ENCODE measurements at places on chromosomes 16 and 17.

GRCh38 chr16:85557083-85557970 lies 55.8 kb upstream of the GSE1 start:
- DNase-seq: no peak

DNA sequence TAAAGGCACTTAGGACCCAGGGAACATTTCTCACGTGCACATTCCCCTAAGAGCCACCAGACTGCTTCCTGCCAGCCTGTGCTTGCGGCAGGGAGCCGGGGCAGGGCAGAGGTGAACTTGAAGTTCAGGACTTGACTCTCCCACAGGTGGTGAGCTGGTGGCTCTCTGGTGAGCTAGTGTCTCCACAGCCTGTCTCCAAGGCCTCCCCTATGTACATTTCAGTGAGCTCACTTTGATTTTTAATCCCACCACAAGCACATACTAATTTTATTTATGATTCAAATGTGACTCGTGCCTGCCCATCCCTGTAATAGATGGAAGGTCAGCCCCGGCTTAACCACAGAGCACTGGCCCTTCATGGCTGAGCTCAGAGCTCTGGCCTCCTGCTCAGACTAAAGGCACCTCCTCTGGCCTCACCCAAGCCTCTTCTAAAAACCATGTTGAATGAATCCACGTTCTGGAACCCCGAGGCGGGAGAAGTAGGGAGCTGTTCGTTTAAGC lies 9.2 kb downstream of the SNN start:
- DNase-seq: no peak

DNA sequence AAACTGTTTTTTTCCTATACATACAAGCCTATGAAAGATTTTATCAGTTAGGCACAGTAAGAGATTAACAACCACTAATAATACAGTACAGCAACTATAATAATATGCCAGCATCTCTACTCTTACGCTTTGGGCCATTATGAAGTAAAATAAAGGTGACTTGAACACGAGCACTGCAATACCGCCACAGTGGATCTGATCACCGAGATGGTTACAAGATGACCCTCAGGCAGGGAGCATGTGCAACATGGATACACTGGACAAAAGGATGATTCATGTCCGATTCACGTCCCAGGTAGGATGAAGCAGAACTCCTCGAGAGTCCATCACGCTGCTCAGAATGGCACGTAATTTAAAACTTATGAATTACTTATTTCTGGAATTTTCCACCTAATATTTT lies 10.5 kb downstream of the PELP1 start:
- DNase-seq: no peak

DNA sequence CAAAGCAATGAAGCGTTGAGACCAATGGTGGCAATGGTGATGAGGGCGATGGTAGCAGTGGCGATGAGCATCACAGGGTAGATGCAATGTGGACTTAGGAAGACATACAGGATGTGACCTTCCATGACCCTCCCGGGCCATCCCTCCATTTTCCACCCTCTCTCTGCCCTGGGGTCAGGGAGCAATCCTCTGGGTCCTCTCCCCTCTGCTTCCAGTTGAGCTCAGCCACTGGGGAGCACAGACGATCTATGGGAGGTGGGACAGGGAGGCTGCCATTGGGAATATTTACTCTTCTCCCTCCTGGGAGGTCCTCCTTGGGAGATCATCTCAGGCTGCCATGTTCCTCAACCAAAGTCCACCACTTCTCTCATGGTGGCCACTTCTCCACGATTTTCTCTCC lies 260.7 kb upstream of the FOXF1 start:
- no peak for DNase-seq

DNA sequence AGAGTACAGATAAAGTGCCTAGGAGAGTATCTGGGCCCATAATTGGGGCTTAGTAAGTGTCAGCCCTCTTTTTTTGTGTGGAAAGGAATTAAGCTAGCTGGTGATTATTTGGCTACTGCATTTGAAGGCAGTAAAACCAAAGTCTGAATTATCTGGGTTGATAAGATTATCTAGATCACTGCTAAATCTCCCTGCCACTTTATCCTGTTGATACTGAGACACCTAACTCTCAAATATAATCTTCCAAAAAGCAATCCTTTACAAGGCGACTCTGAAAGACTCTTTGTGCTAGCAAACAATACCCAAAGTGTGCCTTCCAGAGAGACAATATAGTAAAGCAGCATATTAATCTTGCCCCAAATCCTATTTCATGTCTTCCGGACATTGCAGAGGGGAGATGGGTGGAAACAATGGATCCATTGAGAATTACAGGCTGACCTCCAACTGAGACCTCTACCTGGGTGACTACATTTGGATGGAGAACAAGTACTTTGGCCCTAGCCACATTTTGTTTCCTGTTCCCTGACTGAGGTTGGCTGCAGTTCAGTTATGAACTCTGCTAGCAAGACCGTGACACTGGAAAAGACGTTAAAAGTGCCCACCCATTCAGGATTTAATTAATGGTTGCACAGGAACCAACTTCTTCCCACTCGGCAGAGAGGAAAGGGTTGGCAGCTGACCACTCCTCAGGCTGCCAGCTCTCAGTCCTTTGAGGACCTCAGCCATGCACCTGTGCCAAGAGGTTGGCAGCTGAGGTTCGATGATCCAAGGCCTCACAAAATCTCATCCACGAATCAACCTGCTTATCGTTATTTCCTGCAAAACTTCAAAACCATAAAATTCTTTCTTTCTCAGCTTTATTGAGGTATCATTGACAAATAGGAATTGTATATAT lies 72.6 kb downstream of the SYCE1L start:
- DNase-seq: no peak

DNA sequence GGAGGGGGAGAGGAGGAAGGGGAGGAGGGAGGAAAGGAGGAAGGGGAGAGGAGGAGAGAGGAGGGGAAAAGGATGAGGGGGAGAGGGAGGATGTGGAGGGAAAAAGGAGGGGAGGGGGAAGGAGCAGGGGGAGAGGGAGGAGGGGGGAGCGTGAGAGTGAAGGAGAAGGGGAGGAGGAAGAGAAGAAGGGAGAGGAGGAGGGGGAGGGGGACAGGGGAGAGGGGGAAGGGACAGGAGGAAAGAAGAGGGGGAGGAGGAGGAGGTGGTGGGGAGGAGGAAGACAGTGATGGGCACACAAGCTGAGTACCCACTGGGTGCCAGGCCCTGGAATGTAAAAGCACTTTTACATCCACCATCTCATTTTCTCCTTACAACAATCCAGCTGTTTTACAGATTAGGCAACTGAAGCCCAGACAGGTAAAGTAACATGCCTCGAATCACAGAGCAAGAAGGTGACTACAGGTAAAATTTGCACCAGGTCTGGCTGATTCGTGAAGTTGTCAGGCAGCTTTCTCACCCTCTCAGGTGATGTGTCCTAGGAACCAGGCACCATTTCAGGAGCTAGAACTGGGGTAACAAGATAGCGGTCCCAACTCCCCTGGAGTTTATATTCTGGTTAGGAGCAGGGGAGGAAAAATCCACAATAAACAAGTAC lies 10.0 kb upstream of the LITAF start:
- DNase-seq: no peak

DNA sequence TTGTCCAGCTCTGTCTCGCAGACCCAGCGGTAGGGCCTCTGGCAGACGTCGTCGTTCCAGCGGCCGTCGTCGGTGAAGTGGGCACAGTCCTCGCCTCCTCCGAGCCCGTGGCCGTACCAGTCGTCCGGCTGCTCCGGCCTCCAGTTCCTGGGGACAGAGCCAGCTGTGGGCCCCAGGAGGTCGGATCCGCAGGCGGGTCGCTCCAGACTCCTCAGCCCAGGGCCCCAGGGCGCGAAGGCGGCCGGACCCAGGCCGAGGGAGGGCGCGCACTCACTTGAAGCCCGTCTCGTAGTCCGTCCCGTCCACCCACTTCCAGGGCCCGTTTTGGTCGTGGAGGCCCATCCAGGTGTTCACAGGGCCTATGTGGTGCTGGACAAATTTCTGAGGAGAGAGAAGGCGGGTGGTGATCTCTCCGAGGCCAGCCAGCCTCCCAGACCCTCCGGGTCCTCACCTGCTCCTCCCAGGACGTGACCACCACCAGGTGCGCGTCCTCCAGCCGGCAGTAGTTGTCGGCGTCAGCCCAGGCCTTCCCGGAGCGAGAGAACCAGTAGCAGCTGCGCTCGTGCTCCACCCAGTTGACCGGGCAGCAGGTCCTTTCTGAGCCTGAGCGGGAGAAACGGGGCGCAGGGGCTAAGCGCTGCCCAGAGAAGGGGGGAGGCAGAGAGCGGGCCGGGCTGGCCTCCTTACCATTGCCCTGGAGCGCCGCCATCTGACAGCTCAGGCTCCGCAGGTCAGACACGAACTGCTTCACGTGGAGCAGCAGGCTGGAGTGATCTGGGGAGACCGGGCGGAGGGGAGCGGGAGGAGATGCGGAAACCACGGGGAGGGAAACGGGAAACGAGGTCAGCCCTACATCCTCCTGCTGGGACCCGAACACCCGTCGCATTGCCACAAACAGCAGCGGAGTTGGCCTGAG lies 5.2 kb downstream of the ASGR1 start:
- DNase-seq: no peak

DNA sequence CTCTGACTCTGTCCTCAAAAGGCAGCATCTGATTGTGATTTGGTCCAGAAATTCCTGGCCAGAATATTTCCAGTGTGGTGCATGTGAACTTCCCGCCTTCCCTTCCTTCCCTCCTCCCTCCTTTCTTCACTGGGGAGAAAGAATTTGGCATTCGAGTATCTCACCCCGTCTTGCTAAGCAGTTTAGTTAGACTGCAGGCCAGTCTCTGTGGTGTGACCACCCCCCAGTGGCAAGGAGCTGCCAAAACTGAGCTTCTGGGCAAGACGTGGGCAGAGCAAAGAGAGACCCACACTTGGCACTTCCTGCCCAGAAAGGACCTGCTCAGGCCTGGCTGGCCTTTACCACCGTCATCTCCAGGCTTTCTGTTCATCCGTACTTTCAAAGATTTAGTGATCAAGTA lies 36.4 kb downstream of the SNX20 start:
- DNase-seq: peak; percentile 19

DNA sequence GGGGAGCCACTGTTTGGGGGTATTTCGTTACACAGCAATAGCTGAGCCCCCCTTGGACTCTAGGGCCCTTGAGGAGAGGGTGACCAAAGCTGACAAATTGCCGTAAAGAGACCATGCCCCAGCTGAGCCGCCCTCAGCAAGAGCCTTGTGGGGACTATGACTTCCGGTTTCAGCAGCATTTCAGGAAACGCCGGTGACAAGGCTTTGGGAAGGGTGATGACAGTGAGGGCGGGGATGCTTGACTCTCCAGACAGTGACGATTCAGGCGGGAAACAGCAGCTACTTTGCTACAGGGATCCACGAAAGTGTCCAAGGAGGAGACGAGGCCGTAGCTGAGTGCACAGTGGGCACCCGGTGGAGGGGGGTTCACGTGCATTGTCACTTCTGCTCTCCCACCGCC lies 360.8 kb downstream of the C16orf95 start:
- DNase-seq: no peak

DNA sequence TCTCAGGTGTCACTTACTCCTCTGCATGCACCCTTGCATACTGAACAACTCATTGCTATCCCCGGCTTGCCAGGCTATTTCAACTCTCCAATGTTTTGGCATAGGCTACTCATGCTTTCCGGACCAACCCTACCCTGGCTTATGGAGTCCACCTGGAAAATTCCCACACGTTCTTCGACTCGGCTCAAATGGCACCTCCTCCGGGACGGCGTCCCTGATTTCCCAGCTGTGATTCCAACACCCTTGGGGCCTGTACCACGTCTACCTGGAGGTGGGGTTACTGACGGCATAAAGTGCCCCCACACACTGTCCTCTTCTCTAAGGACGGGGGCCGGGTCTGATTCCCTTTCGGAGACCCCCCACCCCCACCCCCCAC lies 498 bp downstream of the SMYD4 start:
- no peak for DNase-seq

DNA sequence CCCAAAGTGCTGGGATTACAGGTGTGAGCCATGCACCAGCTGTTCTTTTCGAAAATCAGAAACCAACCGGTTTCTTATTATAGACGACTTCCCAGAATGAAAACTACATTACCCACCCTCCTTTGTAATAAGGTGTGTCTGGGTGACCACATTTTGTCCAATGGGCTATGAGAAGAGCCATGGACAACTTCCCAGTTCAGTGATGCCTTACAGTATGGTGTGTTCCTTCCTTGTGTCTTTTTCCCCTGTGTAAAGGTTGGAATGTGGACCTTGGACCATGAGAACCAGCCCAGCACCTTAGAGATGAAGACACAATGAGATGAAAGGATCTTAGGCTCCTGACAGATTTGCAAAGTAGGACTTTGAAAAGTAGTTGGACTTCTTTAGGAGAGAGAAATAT lies 85.0 kb upstream of the ATF7IP2 start:
- no peak for DNase-seq

DNA sequence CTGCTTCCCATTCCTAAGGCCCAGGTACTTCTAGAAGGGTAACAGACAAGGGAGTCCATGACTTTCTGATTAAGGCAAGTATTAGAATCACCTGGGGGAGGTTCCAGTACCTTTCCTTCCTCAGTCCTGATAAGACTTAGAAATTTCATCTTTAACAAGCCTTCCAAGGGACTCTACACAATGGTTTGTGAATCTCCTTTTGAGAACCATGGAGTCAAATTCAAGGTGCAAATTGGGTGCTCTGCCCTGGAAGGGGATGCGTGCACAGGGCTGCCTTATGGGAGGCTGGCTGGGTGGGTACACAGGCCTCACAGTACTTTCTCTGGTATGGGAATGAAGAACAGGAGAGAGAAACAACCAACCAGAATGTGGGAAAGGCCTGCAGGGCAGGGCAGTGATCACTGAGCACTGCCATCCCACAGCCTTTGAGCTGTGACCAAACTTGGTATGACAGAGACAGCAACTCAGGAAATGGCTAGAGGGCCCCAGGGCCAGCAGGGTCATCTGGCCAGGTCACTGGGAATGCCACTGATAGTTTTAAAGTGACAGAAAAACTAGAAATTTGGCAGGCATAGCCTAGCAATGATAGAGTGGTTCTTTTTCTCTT lies 3.6 kb upstream of the TMIGD1 start:
- DNase-seq: no peak

DNA sequence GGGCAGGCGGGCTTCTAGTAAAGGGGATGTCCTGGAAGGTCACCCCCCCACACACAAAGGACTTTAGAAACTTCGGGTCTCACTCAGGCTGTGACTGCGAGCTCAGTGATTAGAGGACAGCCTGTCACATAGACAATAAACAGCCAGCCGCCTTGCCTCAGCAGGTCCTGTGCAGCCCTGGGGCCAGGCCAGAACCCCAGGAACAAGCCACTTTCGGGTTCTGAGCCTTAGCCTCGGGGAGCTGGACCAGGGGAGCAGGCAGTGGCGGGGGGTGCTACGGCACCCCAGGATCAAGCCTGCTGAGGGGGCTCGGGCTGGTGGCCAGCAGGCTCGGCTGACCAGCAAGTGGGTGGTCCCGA lies 1.1 kb downstream of the GAS7 start:
- DNase-seq: no peak

- no peak for DNase-seq
These were observed 458.8 kb upstream of the HSBP1 start for GRCh38 chr16:83348991-83349390.

DNA sequence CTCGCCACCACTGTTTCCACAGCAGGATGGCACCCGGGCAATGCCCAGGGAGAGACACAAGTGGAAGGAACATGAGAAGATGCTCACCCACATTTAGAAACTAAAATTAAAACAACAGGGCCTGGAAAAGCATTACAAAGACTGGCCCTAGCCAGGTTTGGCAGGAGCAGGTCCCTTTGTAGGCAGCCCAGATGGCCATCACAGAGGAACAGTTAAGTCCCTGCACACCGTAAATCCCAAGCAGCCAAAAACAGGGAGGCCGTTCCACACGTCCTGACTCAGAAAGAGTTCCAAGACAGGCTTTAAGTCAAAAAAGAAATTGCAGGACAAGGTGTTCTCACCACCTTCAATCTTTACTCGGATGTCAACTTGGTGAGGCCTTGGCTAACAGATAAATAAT lies 127.1 kb downstream of the DYNLRB2 start:
- DNase-seq: no peak

- no peak for DNase-seq
These were observed 15.6 kb upstream of the TEX2 start for GRCh38 chr17:64278614-64279013.

All from foreskin melanocyte (primary cell).